ENCODE measurements at places on chromosomes 16 and 17. TPM values are rescaled to one million over a fixed set of nuclear protein-coding genes. Genes with fewer than 3 reads are reported as not detected.

SLC12A4 gene
- total RNA-seq = 31.1 TPM

ZNF771 gene
- 6.0 TPM for total RNA-seq

CCDC154 gene
- 0.57 TPM for total RNA-seq

SOX9 gene
- total RNA-seq = 4.4 TPM

HOXB9 gene
- total RNA-seq = not detected

FNDC8 gene
- total RNA-seq = not detected

TBC1D26 gene
- total RNA-seq = under 0.01 TPM

RNU2-1 gene
- total RNA-seq = not detected

Measured in nasal cavity respiratory epithelium epithelial cell of viscerocranial mucosa (primary cell).